ENCODE measurements at places on chromosomes 7 and 10.

- no peak for DNase-seq
Observed at GRCh38 chr7:128167791-128168666, 73.0 kb upstream of the LEP start.

DNA sequence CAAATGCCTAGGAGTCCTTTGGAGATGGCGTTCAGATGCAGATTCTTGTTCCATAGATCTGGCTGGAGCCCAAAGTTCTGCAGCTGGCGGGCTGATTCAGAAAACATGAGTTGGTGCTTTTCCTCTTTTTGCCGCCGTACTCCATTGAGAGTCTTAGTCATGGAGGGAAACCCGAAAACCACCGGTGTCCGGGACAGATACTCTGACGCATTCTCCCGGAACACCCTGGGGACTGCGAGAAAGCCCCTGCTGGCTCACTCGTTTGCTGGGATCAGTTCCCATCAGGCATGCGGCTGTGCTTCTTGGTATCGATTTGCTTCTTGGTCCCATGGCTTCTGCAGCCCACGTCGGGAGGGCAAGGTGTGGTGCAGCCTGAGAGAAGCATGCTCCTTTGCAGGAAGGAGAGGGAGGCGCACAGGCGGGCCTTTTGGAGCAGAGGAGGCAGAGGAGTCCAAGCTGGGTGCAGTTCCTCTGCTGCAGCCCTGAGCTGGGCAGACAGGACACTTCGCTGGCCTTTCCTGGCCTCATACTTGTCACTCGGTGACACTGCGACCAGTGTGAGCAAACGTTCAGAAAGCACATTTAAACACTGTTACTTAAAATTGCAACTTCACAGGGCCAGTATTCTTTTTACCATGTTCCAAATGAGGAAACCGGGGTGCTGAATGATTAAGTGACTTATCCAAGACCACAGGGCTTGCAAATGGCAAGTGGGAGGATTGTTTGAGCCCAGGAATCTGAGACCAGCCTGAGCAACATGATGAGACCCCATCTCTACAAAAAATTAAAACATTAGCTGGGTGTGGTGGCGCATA lies 30.6 kb upstream of the PFKFB3 start:
- no peak for DNase-seq

- no peak for DNase-seq
Observed at GRCh38 chr7:155482511-155483183, 24.7 kb downstream of the EN2 start.

- no peak for DNase-seq
Observed at GRCh38 chr7:81811956-81812865, 42.4 kb upstream of the HGF start.

DNA sequence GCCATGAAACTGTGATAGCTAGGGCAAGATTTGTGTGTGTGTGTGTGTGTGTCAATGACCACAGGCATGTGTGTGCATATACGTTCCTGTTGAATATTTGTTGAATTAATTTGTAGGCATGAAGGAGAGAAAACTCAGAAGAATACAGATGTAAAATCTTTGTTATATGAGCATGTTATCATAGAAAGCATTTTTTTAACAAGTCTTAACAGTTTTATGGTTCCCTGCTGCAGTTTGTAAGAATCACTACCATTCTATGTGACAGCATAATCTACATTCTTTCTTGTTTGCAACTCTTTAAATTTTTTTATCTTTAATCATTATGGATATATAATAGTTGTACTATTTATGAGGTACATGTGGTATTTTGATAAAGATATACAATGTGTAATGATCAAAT lies 130.3 kb downstream of the CD36 start:
- DNase-seq: no peak
